ENCODE measurements at places on chromosomes 1 and 21. TPM values are rescaled to one million over a fixed set of nuclear protein-coding genes. Genes with fewer than 3 reads are reported as not detected.

PDE9A gene
- not detected for total RNA-seq

DHX9 gene
- 118 TPM for total RNA-seq

NBPF4 gene
- under 0.01 TPM for total RNA-seq

STXBP3 gene
- total RNA-seq, result 68.4 TPM

GRCh38 chr21:26933448-26933847 is 33.4 kb downstream of the ADAMTS5 start:
- no peak for DNase-seq

GRCh38 chr1:81525085-81525484 is 275.6 kb upstream of the ADGRL2 start:
- DNase-seq, result no peak

SHISA4 gene
- 27.1 TPM for total RNA-seq

DNA sequence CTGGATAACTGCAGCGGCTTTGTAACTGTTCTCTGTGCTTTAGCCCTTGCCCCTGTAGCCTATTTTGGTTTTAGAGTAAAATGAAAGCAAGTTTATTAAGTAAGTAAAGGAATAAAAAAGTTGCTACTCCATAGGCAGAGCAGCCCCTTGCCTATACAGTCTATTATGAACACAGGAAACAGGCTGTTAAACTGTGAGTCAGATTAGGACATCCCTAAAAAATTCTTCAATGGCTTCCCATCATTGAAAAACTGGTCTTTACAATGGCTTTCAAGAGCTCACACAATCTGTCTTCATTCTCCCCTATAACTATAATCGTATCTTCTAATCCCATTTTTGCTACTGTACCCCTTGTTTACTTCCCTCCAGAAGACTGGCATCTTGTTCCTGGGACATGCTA is 43.0 kb downstream of the ATG4C start:
- no peak for DNase-seq

SMCP gene
- not detected for total RNA-seq

CYP4B1 gene
- not detected for total RNA-seq

DNA sequence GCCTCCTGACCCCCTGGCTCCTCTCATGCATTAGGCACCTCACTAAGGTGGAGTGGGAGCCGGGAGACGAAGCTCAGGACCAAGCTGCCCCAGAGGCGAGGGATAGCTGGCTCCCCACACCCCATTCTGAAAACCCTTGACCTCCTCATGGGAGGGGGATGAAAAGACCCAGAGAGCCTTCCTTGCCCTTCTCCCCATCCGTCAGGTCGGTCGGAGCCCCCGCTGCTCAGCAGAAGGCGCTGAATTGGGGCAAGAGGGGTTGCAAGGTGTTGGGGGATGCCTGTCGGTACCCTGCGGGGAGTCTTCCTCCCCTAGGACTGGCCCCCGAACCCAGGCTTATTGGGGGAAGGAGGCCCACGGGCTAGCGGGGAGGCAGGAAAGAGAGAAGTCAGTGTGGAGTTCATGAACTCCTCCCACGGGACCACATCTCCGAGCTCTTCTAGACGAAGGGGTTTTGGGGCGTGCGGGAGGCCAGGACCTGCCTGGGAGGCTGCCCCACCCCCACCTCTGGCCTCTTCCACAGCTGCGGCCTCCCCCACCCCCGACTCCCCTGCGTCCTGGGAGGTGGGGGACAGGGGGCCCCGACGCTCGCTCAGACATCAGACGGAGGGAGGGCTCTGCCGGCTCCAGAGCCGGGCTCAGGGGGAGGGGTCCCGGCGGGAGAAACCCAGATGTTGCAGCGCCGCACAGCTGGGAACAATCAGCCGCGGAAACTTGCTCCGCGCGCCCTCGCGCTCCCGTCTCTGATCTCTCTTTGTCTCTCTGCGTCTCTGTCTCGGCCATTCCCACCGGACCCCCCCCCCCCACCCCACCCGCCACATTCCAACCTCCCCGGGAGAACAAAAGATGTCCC is 719 bp downstream of the MFAP2 start:
- DNase-seq, result peak; percentile 91

DNA sequence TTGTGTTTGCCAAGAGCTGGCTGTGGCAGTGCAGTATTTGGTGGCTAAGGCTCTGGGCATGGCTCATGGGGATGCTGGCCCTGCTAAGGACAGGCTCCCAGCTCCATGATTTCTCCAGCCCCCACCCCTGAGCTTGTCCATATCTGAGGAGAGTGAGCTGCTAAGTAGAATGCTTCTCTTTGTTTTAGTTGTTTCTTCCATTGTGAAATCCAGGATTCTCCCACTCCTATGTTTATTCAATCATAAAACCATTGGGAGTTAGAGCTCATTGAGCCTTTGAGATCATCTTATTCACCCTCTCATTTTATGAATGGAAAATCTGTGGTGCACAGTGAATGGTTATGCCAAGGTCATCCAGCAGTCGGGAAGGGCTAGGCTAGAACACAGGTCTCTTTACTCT is 188.8 kb downstream of the TNR start:
- DNase-seq, result no peak

DNA sequence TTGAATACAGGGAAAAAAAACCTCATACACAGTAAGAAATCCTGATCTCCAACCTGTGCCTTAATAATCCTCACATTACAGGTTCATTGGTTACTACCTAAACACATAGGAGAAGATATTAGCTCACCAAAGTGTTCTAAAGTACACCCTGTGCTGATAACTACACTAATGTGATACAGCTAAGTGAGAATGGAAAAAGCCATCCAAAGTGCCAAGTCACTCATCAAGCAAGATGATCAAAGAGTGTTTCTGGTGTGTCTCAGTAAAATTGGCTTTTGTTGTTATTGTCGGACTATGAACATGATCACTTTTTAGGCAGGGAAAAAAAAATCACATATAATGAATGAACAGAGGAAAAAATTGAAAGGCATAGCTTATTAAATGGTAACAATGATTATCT is 31.4 kb downstream of the EPS15 start:
- DNase-seq, result no peak

DNA sequence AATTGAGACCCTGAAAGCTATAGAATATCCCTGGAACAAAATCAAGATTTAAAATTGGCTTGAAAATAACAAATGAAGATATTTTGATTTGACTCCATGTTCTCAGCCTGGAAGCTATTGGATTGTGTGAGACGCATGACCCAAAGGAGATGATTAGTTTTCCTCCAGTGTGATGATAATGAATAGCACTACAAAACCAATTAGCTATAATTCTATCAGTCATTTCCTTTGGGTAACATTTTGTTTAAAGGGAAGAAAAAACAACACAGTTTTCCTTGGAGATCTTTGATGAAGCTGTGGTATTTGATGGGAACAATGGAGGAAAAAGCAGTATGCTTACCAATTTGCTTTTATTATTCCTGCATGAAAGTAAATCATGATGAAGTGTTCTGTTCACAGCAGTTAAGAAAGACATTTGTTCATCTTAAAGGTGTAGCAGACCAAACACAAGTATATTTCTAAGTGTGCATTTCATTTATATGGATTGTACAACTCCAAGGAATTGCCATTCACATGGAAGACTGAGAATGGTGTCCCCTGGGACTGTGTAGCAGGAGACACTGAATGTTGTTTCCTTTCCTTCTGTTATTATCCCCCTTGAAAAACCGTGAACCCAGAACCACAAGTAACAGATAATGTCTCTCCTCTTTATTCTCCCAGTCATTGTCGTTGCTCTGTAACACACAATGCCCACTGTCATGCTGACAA is 111.4 kb downstream of the CACHD1 start:
- DNase-seq, result no peak

DNA sequence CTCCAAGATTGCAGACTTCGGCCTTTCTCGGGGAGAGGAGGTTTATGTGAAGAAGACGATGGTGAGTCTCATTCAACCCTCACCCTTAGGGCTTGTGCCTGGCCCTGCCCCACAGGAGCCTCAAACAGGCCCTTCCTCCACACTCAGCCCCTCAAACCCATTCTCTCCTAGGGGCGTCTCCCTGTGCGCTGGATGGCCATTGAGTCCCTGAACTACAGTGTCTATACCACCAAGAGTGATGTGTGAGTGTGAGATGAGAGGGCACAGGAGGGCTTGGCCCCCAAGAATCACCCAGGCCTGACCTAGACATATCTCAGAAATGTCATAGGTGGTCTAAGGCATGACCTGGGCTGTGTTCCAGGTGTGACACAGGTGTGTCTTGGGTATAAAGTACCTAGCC is 18.3 kb upstream of the MPL start:
- DNase-seq, result no peak

DNA sequence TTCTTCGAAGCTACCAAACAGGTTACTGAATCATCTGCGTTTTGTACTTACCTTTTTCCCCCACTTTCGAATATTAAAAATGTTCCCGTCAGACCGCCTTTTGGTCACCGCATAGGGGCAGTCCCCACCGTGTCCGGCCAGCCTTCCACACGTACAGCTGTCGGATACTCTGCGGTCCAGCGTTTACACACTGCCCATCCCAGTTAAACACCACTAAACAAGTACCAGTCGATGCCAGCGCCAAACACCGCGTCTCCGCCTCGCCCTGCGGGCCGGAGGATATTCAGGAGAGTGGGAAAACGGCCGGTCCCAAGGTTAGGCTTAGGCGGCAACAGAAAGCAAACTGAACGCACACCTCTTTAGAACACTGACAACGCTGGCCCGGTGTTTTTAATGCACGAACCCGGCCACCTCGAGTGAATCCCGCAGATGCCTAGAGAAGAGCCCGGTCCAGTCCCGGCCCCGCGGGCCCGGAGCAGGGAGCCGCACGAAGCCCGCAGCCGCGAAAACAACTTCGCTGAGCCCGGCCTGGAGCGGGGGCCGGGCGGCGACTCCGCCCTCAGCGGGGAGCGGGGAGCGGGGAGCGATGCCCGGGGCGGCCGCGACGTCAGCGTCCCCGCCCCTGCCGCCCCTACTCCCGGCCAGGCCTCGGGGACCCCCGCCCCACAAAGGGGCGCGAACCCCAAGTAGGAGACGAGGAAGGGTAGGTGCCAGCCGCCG is 730 bp upstream of the PHF13 start:
- peak; percentile 98 for DNase-seq

GBP6 gene
- total RNA-seq, result not detected

DNA sequence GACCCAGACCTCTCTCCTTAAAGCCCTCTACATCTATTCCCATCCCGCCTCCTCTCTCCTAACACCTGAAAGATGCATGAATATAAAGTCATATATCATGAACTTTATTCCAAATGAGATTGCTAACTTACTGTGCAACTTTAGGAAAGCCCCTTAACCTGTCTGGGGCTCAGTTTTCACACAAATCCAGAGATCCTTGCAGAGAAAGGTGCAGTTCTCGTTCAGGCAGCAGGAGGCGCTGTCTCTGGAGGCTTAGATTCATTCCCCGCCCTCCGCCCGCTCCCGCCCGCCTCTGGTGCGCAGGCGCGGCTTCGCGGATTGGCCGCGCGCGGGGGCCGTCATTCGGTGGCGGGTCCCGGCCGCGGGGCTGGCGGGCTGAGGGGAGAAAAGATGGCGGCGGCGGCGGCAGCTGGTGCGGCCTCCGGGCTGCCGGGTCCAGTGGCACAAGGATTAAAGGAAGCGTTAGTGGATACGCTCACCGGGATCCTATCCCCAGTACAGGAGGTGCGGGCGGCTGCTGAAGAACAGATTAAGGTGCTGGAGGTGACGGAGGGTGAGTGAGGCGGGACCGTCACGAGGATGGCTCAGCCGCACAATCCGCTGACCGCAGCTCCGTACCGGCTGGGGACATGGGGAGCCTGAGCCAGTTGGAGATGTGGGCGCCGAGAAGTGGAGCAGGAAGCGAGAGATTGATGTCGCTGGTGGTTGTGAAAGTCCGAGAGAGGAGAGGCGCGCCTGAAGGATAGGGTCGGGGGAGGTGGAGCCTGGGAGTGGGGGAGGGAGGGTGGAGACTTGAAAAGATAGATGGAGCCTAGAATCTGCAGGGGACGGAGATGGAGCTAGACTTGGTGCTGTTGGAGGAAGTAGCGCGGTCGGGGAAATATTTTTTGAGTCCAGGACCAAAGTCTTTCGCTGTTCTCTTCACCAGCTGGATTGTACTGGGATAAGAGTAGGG is at the start of gene IPO9:
IPO9 (plus strand) TSS at position 338 of the 955 bp plus-strand sequence; CDS start at position 391, 53 bp downstream.
- DNase-seq, result peak; percentile 97

DNA sequence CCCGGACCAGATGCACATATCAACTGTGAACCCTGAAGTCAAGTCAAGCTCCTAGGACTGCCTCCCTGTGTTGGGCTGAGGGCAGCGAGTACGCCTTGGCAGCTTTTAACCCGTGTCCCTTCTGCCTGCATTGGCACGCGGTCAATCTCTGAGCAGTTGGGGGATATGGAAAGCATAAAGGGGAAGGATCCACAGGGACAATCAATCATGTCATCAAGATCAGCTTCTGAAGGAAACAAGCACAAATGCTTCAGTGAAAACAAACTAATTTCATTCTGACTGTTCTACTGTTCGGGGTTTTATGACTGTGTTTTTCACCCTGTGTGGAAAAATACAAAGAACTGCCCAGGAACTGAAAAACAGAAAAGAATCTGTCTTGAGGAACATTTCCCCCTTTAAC is 106.2 kb downstream of the RUNX1 start:
- no peak for DNase-seq

SPRR1B gene
- not detected for total RNA-seq

GRCh38 chr1:204989266-204990058 is 53.5 kb upstream of the CNTN2 start:
- DNase-seq, result peak; percentile 99

GRCh38 chr1:30719406-30720270 is 3.7 kb downstream of the MATN1 start:
- peak; percentile 36 for DNase-seq

CRP gene
- not detected for total RNA-seq

FAM78B gene
- 0.29 TPM for total RNA-seq

GRCh38 chr1:41791667-41792484 is 126.8 kb downstream of the HIVEP3 start:
- DNase-seq, result no peak

GRCh38 chr1:78277253-78277652 is 213.5 kb upstream of the PTGFR start:
- DNase-seq, result peak; percentile 21

DNA sequence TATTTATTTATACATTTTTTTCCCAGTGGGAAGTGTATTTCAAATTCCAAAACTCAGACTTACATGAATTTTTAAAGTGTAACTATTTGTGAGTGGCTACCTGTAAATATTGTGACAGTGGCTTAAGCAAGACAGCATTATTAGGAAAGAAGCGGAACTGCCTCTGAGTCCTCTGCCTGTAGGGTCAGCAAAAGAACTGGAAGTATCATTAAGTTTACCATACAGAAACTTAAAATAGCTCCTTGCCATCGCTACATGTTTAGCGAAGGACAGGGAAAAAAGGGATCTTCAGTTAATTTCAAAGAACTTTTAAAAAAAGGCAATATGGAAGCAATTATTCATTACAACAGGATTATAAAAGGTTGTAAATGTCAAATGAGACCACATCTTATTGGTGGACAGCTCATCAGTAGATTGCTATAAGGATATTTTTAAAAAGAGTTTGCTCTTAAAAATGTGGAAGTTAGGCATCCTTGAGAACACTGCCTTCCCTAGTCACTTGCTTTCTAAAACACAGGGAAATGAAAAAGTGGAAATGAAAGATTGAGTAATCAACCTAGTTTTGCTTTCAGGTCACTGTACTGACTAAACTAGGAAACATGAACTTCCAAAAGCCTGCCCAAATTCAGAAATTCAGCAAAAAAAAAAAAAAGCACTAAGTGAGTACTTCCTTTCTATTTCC is 39.2 kb downstream of the NSL1 start:
- DNase-seq, result no peak

FCGR3B gene
- not detected for total RNA-seq

GRCh38 chr1:246691622-246692495 is 32.4 kb upstream of the SCCPDH start:
- peak; percentile 25 for DNase-seq

Data from osteoblast (primary cell).